MCF 10A (cell line): ENCODE measurements at places on chromosomes 12 and 14. TPM values are rescaled to one million over a fixed set of nuclear protein-coding genes. Genes with fewer than 3 reads are reported as not detected.

The MYH6 gene
- not detected in 2 replicates for total RNA-seq

GRCh38 chr12:66109056-66109455 is 21.5 kb downstream of the LLPH start:
- DNase-seq, result no peak

- DNase-seq, result peak; percentile 93
These were observed 22.1 kb downstream of the SMOC1 start for GRCh38 chr14:69901113-69901951.

DNA sequence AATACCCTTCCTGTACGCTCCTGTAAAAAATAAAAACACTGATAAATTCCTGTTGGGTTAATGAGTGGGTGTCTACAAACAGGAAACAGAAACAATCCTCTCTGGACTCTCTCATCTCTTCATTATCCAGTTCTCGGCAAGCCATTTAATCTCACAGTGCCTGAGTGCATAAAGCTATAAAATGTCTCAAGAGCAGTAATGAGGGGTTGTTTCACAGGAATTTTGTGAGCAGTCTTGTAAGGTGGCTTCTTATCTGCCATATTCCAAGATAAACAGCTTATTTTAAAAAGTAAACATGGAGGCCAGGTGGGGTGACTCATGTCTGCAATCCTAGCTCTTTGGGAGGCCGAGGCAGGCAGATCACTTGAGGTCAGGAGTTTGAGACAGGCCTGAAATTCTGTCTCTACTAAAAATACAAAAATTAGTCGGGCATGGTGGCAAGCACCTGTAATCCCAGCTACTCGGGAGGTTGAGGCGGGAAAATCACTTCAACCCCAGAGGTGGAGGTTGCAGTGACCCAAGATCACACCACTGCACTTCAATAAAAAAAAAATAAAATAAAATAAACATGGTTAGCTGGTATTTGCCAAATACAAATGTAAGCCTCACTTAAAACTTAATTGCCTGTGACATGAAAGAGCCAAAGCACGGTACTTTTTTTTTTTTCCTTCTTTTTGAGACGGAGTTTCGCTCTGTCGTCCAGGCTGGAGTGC is 54.0 kb downstream of the CLIP1 start:
- DNase-seq, result peak; percentile 42

DNA sequence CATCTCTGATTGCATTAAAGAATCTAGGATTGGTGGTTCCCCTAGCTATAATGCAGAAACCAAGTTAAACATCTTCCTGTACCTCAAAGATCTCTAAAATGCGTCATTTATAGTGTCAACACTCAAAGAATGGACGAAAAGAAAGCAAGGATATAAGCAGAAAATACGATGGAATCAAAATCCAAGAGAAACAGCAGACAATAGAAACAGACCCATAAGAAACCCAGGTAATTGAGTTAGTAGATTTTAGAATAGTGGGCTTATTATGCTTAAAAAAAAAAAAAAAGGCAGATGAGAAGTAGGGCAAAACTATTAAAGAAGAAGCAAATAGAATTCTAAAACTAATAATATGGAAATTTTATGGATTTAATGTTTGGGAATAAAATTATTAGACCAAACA is 44.4 kb downstream of the USP15 start:
- DNase-seq, result no peak

DNA sequence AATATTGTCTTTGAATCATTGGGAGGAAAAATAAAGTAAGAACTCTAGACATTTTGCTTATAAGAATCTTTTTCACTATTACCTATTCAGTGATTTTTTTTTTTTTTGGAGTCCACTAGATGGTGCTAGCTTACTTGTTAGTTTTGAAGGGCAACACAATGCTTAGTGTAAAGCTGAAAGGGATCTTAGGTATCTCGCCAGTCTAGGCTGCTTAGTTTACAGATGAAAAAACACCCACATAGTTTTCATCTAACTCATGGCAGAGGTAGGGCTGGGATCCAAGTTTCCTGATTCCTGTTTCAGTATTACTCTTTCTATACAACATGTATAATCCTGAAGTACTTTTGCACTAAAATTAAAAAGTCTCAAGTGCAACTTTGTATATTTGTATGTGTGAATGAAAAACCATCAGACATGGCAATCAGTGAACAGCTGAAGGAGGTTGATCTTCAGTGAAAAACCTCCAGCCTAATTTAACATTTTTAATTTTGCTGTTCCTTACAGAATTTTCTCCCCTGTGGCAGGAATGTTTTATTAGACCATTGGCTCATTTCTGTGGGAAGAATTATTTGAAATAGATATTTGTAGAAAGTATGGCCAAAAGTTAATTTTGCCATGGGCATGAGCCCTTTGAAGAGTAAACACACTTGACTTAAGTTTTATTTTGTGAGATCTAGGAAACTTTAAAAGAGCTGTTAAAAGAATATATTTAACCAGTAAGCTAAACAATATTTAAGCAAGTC is 40.7 kb downstream of the LRRIQ1 start:
- DNase-seq, result peak; percentile 87

GRCh38 chr12:116381240-116381743 is 103.8 kb upstream of the MED13L start:
- no peak for DNase-seq
